LNCaP clone FGC (cell line): ENCODE measurements at places on chromosomes 6 and 20.

- DNase-seq = no peak
Observed at GRCh38 chr6:125316621-125317020, 14.9 kb upstream of the HDDC2 start.

- no peak for DNase-seq
Observed at GRCh38 chr6:3292431-3293197, 33.9 kb downstream of the PSMG4 start.

DNA sequence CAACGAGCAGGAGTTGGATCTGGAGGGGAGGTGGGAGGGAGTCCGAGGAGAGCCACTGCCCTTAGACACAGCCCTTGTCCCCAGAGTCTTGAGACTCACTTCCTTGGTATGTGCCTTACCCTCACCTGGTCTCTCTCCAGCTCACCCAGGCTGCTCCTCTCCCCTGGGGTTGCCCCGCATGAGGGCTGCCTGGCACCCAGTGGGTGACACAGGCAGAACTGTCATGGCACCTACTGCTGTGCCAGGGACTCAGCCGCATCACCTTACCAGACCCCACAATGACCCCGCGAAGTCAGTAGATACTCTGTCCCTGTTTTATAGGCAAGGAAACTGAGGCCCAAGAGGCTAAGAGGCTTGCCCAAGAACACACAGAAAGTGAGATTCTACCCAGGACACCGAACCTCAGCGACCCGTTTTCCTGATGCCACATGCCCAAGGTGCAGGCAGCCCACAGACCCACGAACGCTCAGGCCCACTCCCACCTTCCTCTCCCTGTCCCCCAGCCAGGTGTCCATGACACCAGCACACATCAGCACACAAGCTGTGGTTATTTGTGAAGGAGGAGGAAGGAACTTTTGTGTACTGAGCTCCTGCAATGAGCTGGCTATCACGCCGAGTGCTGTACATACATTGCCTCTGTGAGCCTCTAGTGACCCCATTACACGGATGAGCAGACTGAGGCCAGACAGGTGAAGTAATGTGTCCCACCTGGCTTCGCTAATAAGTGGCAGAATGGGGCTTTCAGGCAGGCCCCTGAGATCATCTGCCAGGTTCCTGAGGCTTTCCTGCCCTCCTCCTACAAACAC is 168.1 kb downstream of the GRM4 start:
- no peak for DNase-seq

GRCh38 chr20:57431539-57431835 is 40.3 kb downstream of the RBM38 start:
- DNase-seq = no peak

DNA sequence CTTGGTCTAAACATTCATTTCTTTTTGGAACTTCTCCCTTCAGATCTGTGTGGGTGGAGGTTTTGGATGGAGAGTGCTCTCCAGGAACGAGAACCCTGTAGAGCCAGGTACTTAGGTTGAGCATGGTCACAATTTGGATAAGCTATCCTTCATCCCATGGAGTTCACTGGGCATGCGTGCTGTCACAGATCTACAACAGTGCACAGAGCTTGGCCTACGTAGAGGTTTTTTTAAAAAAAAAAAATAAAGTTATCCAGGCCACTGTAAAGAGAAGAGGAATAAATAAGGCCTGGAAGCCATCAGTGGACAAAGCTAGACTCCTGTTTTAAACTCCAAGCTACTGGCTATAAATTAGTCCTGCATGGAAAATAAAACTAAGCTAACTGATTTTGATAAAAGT is 165.6 kb downstream of the SLC24A3 start:
- no peak for DNase-seq

GRCh38 chr20:20894280-20894679 is 181.8 kb upstream of the RALGAPA2 start:
- peak; percentile 61 for DNase-seq
